ENCODE measurements at places on chromosomes 5 and 9. TPM values are rescaled to one million over a fixed set of nuclear protein-coding genes. Genes with fewer than 3 reads are reported as not detected.

Gene UBE2QL1
- polyA plus RNA-seq = 4.8 TPM

Gene FCN2
- polyA plus RNA-seq = 2.8 TPM

Gene ALDOB
- polyA plus RNA-seq = 4,265 TPM

GRCh38 chr5:56011835-56012234 is 17.1 kb upstream of the IL6ST start:
- no peak for DNase-seq

DNA sequence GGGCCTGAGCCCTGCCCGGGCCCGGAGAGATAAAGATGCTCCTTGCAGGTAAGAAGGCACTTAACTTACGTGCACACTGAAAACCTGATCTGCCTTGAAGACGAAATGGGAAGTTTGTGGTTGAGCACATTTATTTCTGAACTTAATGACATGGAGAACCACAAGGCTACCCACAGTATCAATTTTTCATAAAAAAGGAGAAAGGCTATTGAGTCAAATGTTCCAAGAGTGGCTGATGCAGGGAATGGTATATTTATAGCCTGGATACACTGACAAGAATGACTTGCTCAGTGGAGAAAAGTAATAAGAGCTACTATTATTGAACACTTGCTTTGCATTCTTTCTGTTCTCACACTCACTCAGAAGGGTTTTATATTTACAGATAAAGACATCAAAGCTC is 419.3 kb downstream of the ACTL7B start:
- DNase-seq = no peak

- no peak for DNase-seq
Observed at GRCh38 chr9:120692901-120693699, 21.2 kb downstream of the MEGF9 start.

DNA sequence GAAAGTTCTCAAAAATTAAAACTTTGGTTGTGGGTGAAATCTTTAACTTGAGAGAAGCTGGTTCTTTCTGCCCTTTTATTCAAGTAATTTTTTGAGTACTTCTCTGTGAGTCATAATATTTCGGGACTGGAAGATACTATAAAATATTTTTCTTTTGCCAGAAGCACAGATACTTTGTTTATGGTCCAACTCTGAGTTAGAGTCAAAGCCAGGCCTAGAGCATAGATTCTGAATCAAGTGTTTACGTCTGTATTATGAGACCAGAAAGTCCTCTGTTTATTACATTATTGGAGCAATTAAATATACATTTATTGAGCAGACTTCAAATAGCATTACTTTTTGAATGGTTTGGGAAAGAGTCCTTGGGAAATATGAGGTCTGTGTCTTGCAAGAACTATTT is 187.9 kb downstream of the FER start:
- DNase-seq = no peak

Gene FOXD4L5
- polyA plus RNA-seq = not detected
